Left colon (tissue), 2 donors: ENCODE measurements at places on chromosomes 4 and X. TPM values are rescaled to one million over a fixed set of nuclear protein-coding genes. Genes with fewer than 3 reads are reported as not detected.

- DNase-seq = no peak
These were observed 20.0 kb downstream of the TAPT1 start for GRCh38 chr4:16206301-16206700.

The ABCG2 gene
- total RNA-seq = 36.2 TPM

DNA sequence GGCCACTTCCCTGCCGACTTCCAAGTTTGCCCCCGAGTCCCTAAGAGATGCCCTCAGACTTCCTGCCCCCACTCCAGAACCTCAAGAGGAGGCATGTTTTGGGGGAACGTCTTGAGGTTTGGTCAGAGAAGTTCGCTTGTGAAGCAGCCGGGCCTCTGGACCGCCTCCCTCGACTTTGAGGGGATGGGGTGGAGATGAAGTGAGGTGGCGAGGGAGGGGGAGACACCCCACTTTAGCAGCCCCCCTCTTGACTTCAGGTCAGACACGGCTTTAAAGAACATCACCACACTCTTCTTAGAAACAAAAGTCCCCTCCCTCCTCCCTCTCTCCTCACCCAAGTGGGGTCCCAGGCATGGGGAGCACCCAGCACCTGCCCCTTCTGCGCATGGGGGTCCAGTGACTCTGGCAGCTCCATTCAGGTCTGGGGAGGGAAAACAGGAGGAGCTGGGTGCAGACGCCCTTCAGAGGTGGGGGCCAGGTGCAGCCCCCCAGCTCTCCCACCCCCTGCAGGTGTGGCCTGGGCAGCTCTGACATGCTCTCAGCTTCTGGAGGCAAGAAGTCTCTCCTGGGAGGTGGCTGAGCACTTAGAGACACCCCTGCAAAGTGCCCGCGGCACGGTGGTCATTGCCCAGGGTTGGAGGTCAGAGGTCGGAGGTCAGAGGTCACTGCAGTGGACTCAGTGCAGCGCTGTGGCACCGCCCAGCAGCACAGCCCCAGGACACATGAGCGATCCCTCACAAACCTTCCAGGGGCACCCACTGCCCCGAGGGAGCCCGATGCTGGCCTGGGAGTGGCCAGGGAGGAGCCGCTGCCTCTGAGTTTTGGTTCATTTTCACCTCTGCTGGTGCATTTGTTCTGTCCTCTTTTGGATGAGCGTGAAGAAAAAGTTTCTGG is 108.8 kb downstream of the CPZ start:
- no peak for DNase-seq

GRCh38 chr4:110916505-110916904 is 293.6 kb upstream of the PITX2 start:
- DNase-seq = no peak

DNA sequence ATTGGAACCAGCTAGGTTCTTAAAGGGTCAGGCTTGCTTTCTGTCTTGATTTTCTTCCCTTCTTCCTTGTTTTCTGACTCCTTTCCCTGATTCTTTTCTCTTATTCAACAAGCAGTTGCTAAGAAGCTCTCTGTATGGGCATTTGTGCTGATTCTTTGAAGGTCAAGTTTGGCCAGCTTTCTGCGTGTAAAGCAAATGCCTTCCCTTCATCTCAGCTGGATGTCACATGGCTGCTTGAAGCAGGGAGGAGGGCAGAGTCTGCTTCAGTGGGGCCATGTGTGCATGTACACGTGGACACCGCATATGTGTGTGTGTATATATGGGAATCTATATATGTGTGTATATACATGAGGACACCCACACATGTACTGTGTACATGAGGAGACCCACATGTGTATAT is 139.9 kb upstream of the ATP6AP2 start:
- DNase-seq = no peak

- DNase-seq = peak; percentile 76
These were observed 167.8 kb downstream of the AFAP1 start for GRCh38 chr4:7771541-7772507.

DNA sequence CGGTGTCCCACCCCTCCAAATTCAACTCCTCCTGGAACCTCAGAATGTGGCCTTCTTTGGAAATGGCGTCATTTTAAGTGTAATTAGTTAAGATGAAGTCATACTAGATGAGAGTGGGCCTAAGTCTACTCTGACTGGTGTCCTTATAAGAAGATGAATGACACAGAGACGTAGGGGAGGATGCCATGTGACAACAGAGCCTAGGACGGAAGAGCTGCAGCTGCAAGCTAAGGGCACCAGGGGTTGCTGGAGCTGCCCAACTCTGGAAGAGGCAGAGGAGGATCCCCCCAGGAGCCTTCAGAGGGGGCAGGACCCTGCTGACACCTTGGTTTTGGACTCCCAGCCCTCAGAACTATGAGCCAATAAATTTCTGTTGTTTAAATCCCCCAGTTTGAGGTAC is 115.1 kb downstream of the STK32B start:
- no peak for DNase-seq

The MECP2 gene
- 29.4 TPM for total RNA-seq

DNA sequence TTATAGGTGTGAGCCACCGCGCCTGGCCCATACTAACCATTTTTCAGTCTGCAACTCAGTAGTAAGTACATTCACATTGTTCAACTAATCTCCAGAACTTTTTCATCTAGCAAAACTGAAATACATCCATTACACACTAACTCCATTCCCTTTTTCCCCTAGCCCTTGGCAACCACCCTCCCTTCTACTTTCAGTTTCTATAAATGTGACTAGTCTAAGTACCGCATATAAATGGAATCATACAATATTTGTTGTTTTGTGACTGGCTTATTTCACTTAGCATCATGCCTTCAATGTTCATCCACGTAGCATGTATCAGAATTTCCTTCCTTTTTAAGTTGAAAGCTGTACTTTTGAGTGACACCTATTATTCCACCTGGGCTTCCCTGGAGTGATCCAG is 44.6 kb upstream of the SETD7 start:
- DNase-seq = no peak

DNA sequence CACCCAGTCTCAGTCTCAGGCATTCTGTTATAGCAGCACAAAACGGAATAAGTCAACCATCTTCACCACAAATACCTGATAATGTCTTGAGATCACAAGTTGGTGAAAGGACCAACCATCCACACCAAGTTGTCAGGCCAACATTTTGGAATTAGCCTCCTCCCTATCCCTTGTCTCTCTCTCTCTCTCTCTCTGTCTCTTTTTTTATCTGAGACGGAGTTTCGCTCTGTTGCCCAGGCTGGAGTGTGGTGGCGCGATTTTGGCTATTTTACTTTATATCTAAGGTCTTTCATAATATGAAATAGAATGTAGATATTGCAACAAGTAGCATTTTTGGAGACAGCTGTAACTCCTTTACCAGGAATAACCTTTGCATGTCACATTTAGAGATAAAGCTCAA is 15.7 kb downstream of the ADH1A start:
- no peak for DNase-seq

GRCh38 chrX:41381685-41382084 is 47.7 kb downstream of the DDX3X start:
- DNase-seq = peak; percentile 19

- no peak for DNase-seq
These were observed 29.0 kb downstream of the PDHA1 start for GRCh38 chrX:19372547-19373331.

DNA sequence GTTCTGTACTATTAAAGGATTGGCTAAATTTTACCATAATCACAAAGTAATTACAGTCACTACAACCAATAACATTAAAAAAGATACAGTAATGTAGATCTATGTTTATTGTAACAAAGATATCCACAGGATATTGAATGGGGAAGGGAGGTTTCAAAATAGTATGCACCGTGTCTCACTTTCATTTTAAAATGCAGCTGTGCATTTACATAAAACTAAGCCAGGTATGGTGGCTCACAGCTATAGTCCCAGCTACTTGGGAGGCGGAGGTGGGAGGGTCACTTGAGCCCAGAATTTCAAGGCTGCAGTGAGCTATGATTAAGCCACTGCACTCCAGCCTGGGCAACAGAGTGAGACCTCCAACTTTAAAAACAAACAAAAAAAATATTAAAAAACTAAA is 8.5 kb downstream of the SRP72 start:
- DNase-seq = no peak

GRCh38 chrX:104113222-104113965 is 1.1 kb downstream of the ZCCHC18 start:
- DNase-seq = peak; percentile 52

DNA sequence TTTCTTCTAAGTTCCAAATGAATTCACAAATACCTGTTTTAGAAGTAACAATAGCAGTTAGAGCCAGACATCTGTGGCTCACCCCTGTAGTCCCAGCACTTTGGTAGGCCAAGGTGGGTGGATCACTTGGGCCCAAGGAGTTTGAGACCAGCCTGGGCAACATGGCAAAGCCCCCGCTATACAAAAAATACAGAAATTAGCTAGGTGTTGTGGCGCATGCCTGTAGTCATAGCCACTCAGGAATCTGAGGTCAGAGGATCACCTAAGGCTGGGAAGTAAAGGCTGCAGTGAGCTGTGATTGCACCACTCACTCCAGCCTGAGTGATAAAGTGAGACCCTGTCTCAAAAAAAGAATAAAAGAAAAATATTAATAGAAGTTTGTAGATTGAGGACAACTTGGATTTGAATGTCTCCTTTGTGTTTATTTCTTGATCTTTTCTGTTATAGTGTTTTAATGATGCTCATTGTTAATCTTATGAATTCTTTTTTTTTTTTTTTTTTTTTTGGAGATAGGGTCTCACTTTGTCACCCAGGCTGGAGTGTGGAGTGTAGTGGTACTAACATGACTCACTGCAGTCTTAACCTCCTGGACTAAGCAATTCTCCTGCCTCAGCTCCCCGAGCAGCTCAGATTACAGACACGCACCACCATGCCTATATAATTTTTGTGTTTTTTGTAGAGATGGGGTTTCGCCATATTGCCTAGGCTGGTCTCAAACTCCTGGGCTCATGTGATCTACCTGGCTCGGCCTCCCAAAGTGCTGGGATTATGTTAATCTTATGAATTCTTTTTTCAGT is 30.7 kb upstream of the RAPGEF2 start:
- no peak for DNase-seq

The EGF gene
- total RNA-seq = 3.9 TPM

The RAB39B gene
- total RNA-seq = 0.09 TPM

The MAGEB2 gene
- total RNA-seq = not detected

GRCh38 chr4:128853741-128854140 is 44.2 kb downstream of the JADE1 start:
- DNase-seq = no peak

DNA sequence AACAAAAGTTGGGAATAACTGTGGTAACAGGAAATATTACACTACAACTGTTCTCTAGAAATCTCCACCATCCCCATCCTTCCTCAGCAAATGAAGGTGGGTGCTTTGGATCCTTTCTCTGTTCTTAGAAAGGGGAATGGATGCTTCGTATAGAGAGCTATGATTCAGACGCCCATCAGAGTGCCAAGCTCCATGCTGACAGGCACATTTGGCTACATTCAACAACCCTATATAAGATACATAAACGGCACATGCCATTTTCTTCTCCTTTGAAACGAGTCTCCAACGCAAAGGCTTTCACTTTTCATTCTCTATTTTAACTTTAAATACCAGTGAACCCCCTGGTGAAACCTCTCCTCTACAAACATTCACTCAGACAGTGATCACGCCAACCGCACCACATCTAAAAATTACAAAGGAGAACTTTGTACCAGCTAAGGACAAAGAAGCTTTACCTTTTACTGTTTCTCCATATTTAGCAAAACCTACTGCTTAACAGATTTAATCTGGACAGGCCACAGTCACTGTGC is 172.5 kb downstream of the TSPAN5 start:
- no peak for DNase-seq

DNA sequence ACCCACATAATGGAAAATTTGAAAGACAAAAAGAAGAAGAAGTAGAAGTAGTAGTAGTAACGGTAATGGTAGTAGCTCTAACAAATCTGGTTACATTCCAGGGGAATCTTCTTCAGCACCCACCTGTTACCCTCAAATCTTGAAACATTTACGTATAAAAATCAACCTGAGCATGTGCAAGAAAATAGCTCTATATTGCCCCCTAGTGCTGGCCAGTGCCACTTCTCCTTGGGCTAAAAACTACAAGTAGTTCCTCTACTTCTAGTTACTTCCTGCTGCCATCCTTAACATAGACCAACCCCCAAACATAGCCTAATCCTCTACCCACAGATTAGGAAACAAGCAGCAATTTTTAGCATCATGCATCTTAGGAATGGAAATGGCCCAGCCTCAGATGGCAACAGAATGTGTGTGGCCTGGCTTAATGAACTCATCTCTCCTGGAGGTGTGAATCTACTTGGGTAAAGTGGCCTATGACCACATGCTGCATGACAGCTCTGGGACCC is 3.1 kb downstream of the PDGFC start:
- DNase-seq = peak; percentile 60

DNA sequence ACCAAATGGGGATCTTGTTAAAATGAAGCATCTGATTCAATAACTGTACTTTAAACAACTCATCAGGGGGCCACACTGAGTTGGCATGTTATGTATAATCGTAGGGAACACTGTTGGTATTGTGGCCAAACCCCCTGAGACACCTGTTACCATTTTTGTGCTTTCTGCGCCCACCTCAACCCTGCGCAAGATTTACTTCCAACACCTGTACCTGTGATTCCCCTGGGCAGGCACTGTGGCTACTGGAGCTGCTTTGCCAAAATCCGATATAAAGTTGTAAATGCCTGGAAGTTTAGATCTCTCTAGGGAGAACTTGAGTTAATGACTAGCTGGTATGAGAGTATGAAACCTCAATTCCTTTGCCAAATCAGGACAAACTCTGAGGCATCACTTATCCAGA is 259.8 kb upstream of the ATOH1 start:
- DNase-seq = no peak

DNA sequence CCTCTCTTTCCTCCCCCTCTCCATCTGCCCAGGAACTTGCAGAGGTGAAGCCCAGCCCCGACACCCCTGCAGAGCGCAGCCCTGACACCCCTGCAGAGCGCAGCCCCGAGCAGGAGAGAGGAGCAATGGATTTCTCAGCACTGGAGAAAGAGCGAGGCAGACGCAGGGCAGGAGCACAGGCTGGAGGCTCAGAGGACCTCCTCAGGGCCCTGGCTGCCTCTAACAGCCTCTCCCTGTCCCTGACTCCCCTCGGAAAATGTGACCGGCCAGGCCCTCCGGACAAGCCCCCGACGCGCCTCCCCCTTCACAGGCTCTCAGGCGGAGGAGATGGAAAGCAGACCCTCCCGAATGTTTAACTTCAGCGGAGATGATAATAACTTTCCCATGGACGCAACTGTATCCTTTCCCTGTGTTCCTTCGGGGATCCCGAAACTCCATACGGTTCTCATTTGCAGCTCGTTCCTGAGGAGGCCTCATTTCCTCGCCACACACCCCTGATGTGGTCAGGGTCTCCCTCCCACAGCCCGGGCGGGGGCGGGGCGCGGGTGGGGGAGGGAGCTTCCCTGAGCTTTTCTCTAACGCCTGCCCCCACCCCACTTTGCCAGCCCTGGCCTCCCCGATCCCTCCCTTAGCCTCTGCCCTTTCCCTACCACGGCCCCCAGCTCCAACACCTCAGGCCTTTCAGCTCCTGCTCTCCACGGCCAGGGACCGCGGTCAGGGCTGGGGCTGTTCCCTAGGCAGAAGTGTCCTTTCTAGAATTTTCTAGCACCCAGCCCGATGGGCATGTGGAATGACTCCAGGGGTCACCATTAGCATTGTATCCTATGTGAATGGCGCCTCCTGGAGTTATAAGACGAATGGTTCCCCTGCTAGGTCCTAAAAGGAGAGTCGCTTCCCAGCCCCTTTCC is 201.1 kb upstream of the BCOR start:
- no peak for DNase-seq

- no peak for DNase-seq
These were observed 336.1 kb upstream of the PABPC4L start for GRCh38 chr4:134537701-134538100.
